OCI-M1 (cell line): ENCODE measurements at places on chromosomes 13 and 19.

DNA sequence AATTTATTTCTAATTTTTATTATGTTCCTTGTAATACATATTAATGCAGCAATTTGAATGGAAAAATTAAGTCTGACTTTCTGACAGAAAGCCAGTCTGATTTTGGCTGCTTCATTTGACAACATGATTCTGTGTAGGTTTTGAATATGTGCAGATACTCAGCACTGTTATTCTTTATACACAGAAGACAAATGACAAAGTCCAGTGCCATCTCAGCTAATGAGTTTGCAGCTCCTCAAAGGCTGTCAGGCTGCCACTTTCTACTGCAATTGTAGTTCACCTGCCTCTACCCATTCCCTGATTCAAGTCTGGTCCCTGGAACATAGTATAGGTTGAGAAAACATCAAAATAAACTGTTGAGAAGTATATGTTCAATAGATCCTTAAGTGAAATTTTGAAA, 2.9 kb upstream of the CHAMP1 start:
- peak; percentile 12 for DNase-seq

DNA sequence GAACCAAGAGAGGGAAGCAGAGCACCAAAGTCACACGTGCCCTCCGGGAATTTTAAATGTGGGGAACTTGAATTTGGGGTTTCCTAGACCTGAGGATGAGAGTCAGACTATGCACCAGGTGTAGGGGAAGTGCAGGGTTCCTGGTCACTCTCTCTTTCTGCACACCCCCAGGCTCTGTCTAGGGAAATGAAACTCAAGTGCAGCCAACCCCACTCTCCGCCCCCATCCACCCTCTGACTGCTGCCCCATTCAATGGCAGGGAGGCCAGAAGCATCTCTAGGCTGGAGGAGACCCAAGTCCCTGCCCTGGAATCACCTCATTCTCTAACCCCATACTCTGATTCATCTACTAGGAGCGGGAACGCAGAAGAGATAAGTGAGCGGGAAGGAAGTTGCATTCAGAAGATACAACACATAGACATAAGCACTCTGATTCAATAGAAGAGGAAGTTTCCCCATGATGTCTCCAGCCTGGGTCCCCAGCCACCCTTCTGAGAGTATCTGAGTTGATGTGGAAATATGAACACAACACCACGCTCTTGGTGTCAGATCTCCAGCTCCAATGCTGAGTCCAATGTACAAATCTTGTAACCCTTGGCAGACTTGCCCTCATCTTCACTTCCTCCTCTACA, 4.7 kb upstream of the SIGLEC14 start:
- peak; percentile 33 for DNase-seq

GRCh38 chr13:39900106-39900750, 244.8 kb downstream of the COG6 start:
- no peak for DNase-seq

DNA sequence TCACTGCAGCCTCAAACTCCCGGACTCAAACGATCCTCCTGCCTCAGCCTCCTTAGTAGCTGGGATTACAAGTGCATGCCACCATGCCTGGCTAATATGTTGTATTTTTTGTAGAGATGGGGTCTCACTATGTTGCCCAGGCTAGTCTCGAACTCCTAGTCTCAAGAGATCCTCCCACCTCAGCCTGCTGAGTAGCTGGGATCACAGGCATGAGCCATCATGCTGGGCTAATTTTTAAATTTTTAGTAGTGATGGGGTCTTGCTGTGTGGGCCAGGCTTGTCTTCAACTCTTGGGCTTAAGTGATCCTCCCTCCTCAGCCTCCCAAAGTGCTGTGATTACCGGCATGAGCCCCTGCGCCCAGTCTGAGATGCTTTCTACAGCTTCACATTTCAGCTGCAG, 15.3 kb downstream of the ATCAY start:
- no peak for DNase-seq

- no peak for DNase-seq
Observed at GRCh38 chr13:86000546-86000945, 201.3 kb upstream of the SLITRK6 start.

DNA sequence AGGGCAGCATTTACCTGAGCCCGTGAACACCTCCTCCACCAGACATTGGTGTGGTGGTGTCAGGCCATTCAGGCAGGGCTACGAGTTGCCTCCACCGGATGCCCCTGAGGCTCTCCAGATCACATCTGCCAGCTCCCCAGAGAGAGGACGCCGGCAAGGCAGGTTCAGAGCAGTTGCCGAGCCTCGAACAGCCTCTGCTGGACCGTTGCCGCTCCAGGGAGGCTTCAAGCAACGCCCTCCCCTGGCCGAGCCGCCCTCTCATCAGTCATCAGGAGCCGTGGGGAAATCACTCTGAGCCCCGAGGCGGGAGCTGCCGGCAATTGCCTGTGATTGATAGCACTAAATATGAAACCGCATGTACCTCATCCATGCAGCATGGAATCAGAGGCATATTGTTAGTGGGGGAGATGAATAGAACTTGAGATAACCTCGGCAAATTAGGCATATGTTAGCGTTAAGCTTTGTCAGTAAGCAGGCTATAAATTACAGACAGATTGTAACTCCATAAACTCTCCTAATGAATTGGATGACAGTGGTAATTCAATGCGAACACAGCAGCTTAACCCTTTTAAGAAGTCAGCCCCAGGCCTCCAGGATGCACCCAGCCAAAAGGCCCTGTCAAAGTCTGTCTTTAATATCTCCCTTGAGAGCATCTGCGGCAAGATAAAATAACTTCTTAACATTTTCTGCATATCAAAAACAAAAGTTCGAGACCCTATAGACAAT, 29.8 kb upstream of the SPACA7 start:
- DNase-seq, result no peak

DNA sequence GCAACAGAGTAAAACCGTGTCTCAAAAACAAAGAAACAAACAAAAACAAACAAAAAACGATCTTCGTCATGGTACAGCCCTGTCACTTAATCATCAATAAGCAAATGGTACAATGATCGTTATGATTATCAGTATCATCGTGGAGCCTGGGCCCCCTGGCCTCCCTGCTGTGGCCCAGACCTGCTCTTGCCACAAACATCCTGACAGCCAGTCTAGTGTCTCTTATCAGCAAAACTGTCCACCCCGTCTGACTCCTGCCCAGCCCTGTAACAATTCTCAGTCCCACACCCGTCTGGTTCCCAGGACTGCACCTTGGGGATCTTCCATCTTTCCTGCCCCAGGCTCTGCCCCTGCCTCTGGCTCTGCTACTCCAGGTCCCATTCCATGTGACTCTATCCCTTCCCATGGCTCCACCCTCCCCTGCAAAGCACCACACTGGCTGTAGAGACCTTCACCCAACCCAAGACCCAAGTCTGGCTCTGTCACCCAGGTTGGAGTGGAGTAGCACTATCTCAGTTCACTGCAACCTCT, 5.7 kb downstream of the ZNF653 start:
- DNase-seq, result peak; percentile 85

DNA sequence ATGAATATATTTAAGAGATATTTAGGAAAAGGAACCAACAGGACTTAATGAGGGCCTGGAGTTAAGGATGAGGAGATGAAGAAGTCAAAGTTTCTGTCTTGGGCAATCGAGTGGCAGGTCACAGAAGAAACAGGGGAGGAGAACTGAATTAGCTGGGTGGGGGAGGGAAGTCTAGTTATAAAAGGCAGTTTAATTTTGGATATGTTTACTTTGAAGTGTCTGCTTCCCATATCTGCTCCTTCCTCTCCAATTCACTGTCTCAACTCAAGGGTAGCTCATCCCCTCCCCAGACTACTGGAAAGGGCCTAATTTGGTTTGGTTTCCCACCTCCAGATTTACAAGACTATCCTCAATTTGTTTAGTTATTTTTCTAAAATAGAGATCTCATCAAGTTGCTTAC, 195.9 kb downstream of the VWA8 start:
- DNase-seq, result peak; percentile 34

DNA sequence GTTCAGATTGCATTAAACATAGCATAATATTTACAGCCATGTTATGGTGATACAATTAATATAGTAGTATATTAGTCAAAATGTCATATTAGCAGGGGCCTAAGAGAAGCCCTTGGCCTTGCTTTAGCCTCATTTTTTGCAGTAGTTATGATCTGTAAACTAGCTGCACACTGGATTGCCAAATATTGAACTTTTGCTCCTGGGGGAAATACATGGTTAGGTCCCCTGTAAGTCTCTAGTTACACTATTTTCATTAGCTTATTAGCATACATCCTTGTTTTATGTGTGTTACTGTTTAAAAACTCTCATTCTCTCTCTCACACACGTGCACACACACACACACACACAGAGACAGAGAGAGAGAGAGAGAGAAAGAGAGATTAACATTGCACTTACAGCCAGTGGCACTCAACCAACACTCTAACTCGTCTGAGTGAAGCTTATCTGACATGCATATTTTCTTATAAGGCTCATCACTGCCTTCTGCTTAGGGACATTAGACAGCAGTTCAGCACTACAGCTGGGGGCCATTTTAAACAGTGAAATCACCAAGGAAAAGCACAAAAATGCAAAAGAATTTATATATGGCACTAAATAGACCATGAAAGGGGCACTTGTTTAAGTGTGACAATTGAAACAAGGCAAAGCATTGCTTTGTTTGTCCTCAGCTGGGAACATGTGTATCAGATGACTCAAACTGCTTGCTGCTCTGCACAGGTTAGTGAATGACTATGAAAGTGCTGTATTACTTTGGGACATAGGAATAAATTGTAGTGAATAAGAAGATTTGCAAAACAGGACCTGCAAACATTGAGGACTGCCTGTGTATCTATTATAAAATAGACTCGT, 278.7 kb downstream of the GPC6 start:
- no peak for DNase-seq

DNA sequence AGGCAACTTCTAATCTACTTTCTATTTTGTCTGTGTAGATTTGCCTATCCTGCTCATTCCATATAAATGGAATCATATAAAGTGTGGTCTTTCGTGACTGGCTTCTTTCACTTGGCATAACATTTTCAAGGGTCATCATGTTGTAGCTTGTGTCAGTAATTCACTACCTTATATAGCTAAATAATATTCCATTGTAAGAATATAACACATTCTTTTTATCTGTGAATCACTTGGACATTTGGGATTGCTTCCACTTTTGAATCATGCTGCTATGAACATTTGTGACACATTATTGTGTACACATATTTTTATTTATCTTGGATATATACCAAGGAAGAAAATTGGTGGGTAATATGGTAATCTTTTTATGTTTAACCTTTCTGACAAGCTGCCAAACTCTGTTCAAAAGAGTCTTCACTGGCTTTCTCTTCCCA, 89.0 kb upstream of the CSNK1A1L start:
- no peak for DNase-seq

GRCh38 chr19:46386996-46387712, 26.2 kb downstream of the CCDC8 start:
- DNase-seq, result no peak

- no peak for DNase-seq
Observed at GRCh38 chr13:41552031-41552430, 94.7 kb downstream of the RGCC start.

- DNase-seq, result peak; percentile 42
Observed at GRCh38 chr13:54449922-54450321, 1421.3 kb downstream of the OLFM4 start.

GRCh38 chr13:32976912-32977311, 39.3 kb upstream of the KL start:
- DNase-seq, result no peak

DNA sequence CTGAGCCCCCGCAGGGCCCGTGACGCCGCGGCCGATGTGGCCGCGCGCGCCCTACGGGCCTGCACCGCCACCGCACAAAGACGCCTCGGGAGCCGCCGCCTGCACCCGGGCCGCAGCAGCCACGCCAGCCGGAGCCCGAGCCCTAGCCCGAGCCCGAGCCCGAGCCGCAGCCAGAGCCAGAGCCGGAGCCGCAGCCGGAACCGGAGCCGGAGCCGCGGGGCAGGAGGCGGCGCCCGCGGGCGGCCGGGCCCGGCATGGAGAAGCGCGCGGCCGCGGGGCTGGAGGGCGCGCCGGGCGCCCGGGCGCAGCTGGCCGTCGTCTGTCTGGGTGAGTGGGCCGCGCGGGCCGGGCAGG, 379 bp downstream of the LRP3 start:
- DNase-seq, result no peak

DNA sequence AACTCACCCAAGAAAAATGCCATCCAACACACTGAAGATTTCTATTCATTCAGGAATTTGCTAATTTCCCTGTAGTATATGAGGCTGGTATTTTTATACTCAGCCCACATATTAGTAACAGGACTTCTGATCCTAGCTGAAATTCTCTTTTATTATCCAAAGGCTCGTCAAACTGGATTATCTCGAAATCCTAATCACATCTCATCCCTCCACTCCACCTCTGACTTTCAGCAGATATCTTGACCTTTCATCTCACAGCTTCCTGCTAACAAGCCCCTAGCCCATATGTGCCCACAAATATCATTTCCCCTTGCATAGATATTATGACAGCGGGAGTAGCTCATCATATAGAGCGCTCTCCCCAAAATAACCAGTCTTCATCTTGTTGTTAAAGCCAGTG, 279.7 kb downstream of the FGF14 start:
- no peak for DNase-seq

DNA sequence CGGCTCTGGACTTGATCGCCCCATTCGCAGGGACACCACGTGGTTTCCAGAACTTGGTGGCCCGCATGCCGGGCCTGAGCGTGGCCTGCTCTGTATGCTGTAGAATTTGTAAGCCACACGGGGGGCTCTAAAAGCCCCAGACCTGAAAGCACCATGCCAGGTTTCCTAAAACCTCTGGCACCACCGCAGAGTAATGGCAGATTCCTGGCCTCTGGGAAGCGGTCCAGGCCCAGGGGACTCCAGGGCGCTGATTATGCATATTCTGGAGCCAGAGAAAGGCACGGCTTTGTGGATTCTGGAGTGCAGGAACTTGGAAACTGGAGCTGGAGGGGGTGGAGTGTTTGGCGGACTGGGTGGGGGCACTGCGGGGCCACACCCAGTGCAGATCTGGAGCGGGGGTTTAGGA, 3.7 kb downstream of the FTL start:
- no peak for DNase-seq

GRCh38 chr19:42140125-42140754, 8.0 kb upstream of the POU2F2 start:
- DNase-seq, result peak; percentile 73

DNA sequence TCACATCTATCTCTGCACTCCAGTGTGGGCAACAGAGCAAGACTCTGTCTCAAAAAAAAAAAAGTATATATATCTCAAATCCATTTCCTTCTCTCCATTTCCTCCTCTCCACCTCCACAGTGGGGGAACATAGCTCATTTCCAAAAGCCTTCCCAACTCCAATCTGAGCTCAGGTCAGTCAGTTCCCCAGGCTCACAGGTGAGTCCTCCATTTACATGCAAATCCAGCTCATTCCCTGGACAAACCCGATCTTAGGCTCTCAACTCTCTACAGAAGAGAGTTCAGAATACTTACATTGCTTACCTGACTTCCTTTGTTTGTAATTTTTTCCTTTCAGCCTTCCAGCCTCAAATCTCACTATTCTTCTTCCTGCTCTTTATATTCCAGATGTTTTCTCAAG, 518.3 kb downstream of the GPC6 start:
- no peak for DNase-seq

DNA sequence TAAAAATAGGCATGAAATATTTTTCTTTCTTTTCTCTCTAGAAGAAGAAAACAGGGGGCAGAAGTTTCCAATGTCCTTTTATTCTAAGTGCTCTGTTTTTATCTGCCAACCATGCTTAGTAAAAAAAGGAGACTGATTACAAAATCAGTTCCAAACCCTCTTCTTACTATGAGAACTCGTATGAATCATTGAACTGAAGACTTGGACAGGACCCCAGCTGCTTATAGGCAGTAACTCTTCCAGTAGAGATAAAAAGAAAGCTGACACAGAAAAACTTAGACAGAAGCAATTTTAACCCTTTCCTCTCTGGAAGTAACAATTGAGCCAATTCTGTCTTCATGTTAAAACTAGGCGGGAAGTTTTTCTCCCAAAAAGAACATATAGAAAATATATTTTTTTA, 24.5 kb upstream of the FREM2 start:
- peak; percentile 57 for DNase-seq
